Vagina (tissue), 2 donors: ENCODE measurements at places on chromosomes 16 and 17.

GRCh38 chr17:64411999-64412771 lies 21.5 kb upstream of the PECAM1 start:
- DNase-seq, result no peak

- no peak for DNase-seq
These were observed 37.2 kb downstream of the MAP2K6 start for GRCh38 chr17:69451416-69452394.

GRCh38 chr17:77959126-77959925 lies 823 bp downstream of the TNRC6C start:
- no peak for DNase-seq

- no peak for DNase-seq
These were observed 478.3 kb upstream of the ERCC4 start for GRCh38 chr16:13441675-13442074.

DNA sequence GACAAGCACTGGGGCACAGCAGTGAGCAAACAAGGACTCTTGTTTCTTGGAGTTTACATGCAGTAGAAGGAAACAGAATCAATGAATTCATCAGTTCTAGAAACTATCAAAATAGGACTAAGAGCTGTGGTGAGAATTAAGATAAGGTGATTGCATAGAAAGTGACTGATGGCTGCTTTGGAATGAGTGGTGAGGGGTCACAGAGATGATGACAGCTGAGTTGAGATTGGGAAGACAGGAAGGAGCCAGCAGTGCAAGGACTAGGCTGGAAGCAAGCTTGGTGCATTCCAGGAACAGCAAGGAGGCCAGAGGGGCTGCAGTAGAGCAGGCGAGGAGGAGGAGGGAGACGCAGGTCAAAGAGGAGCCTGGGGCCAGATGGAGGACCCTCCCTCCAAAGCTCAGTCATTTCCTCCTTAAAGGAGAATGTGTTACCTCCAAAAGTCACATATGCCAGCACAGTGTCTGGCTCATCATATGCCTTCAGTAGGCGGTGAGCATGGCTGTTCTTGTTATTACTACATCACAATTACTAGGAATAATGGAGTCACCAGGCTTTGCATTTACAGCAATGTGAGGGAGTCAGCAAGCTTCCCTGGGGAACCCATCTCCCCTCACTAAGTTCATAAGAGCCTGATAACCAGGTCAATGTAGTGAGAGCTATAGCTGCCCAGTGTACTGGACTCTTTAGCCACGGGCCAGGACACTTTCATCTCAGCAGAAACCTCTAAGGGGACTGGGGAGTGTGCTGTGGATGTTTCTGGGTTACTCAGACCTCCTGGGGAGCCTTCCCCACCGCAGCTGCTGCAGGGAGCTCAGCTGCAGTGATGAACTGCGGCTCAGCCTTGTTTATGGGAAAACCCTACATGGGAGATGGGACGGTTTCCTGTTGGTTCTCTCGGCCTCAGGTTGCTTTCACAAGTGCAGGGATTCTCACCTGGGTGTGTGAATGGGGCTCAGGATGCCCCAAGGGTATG lies 157.2 kb downstream of the SEC14L1 start:
- DNase-seq, result no peak

GRCh38 chr16:83681381-83681956 lies 126.3 kb upstream of the HSBP1 start:
- DNase-seq, result no peak

DNA sequence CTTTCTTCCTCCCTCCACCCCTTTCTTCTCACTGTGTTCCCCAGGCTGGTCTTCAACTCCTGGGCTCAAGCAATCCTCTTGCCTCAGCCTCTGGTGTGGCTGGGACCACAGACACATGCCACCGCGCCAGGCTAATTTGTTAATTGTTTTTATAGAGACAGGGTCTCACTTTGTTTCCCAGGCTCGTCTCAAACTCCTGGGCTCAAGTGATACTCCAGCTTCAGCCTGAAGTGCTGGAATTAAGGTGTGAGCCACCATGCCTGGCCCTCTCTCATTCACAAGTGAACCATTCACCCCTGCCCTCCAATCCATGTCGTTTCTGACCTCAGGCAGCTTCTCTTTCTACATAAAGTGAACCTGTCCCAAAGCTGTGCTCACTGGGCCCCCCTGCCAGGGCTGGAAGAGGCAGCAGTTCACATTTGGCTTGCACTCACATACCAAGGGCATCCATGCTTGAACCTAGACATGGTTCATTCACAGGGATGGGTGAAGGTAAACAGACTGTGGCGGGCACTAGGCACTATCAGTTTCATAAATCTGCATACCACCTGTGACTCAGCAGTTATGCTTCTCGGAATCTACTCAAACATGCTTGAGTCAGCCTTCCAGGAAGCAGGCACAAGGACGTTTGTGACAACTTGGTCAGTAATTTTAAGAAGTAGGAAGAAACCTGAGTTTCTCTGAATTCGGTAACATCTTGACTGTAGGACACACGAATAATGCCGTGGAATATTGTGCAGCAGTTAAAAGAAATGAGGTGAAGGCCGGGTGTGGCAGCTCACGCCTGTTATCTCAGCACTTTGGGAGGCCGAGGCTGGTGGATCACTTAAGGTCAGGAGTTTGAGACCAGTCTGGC lies 6.0 kb upstream of the RNF213 start:
- no peak for DNase-seq

GRCh38 chr17:55134486-55135157 lies 130.1 kb upstream of the HLF start:
- DNase-seq, result no peak

GRCh38 chr16:73365016-73365551 lies 317.2 kb upstream of the ZFHX3 start:
- no peak for DNase-seq

- no peak for DNase-seq
These were observed 112.2 kb upstream of the ZNF750 start for GRCh38 chr17:82952019-82952418.

DNA sequence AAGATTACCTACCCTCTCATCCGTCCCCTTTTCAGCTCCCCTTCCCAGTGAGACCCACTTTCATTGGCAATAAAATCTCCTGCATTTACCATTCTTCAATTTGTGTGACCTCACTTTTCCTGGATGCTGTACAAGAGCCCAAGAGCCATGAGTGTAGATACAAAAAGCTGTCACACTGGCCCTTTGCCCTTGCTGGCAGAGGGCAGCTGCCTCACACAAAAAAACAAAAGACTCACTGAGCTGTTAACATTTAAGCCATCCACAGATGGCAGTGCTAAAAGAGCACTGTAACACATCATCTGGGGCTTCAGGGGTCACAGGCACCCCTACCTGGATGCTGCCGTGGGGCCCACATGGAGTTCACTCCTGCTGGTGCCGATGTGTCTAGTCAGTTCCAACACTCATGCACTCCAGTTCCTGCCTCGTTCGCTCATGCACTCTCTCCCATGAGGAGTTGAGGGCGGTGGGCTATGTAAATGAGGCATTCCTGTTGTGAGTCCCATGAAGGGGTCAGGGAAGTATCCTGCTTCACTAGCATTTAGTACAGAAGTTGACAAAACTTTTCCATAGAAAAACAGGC lies 123.1 kb downstream of the CA10 start:
- DNase-seq, result no peak

DNA sequence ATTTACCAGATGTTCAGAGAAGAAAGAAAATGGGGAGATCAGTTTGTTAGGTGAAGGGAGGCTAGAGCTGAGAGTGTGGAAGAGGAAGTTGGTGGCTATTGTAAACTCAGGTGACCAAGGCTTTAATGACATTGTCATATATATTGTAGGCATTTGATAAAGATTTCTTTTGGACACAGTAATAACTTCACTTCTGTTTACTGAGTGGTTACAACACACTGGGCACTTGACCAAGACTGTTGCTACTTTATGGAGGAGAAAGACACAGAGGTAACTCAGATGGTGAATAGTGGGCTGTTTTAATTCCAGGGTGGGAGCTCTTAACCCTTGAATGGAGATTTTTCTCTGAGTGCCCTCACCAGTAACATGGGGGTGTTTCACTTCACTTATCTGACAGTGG lies 46.0 kb downstream of the TNRC6A start:
- DNase-seq, result no peak

GRCh38 chr16:30567160-30567990 lies 4.1 kb downstream of the ZNF688 start:
- no peak for DNase-seq

DNA sequence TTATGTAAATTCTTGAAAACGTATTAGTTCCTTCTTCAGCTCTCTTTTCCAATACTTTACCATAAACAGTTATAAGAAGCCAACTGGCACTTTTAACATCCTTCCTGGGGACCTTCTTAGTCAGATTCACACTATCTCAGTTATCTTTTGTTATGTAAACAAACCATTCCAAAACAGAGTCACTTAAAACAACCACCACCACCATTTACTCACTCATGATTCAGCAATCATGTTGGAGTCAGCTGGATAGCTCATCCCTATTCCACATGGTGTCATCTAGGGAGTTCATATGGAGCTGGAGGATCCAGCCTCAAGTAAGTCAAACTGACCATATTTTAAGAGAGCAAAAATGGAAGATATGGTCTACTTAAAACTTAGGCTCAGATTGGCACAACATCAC lies 240.3 kb upstream of the IRX3 start:
- DNase-seq, result no peak

- DNase-seq, result no peak
These were observed 60.6 kb downstream of the C16orf82 start for GRCh38 chr16:27127308-27127707.

GRCh38 chr17:81059026-81059425 lies 24.1 kb downstream of the BAIAP2 start:
- no peak for DNase-seq

DNA sequence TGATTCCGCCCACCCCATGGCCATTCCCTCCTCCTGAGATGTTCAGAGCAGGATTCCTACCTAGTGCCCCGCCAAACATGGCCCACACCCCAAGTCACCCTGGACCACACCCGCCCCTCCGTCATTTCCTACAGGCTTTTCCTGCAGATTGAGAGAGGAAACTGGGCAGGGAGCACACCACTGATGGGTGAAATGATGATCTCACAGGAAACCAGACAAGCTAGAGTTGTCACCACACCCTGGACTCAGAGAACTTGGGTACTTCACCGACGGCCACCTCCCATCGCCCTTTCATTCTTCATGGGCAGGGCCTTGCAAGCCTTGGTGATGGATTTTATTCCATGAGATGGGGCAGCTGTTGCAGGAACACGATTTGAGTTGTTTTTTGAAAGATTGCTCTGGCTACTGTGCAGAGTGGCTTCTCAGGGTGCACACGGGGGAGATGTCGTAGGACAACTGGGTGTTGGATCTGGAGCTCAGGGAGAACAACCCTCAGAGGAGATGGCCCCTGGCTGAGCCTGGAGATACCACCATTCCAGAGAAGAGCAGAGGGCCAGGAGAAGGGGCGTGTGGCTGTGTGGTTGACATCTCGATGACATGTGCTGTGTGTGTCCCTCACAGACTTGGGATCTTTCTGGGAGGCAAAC lies 7.4 kb upstream of the B9D1 start:
- no peak for DNase-seq
